ENCODE measurements at places on chromosomes 1 and 21.

DNA sequence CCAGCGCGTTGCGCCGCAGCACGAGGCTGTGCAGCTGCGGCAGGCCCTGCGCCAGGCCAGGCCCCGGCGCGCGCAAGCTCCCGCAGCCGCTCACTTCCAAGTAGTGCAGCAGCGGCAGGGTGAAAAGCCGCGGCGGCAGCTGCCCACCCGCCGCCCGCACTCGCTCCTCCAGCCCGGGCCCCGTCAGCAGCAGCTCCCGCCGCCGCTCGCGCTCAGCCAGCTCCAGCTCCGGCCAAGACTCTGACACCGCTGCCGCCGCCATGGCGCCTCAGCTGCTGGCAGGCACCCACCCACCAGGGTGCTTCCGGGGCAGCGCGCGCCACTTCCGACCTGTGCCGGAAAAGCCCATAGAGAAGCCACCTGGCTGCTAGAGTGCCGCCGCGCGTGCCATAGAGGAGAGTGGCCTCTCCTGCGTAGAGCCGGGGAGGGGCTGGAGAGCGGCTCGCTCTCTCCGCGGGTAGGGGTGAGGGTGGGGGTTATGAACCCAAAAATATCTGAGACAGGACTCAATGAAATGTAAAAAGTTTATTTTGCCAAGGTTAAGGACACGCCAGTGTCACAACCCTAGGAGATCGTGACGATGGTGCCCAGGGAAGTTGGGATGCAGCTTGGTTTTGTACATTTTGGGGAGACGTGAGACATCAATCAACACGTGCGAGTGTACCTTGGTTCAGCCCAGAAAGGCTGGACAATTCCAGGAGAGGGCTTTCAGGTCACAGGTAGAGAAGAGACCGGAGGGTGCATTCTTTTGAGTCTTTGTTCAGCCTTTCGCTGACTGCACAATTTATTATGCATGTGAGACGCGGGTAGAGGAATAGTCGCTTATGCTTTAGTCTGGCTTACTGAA lies at the start of gene LRRC47:
Gene LRRC47, minus strand, starts transcription at position 284 of the 847 bp plus-strand sequence. Its CDS starts 22 bp downstream, at position 262.
- DNase-seq = peak; percentile 89

GRCh38 chr1:209721323-209721722 lies 16.7 kb downstream of the HSD11B1 start:
- no peak for DNase-seq

- DNase-seq = no peak
Observed at GRCh38 chr1:208601561-208601960, 357.4 kb upstream of the PLXNA2 start.

DNA sequence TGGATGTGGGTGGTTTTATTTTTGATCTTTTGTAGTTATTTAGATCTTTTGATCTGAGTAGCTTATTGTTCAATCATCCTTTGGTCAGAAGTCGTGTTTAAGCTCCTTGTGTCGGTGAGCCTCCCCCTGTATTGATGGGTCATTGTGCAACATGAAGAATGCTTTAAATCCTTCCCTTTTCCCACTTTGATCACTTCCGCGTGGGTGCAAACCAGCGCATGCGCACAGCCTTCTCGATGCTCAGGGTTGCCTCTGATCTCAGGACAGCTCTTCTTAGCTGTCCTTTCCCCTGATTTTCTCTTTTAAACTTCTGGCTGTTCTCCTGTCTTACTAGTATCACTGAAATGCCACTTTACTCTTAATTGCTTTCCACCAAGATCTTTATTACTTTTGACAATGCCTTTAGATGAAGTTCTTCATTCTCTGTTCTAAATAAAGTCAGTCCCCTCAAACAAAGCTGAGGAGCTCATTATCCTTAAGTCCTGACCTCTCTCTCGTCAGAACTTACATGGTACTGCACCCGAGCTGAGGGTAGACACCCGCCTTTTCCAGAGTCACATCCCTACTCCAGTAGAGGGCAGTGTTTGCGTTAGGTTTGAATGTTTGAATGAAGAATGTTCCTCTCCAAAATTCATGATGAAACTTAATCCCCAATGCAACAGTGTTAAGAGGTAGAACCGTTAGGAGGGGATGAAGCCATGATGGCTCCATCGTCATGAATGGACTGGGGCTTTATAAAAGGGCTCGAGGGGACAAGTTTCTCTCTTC lies 547.9 kb upstream of the TMPRSS15 start:
- DNase-seq = no peak

- DNase-seq = no peak
Observed at GRCh38 chr1:80878343-80878742, 922.4 kb upstream of the ADGRL2 start.

- no peak for DNase-seq
Observed at GRCh38 chr1:30822966-30823581, 65.5 kb upstream of the LAPTM5 start.

- no peak for DNase-seq
Observed at GRCh38 chr1:202264726-202265125, 71.1 kb downstream of the LGR6 start.

GRCh38 chr1:100628631-100629081 lies 90.7 kb downstream of the GPR88 start:
- no peak for DNase-seq

DNA sequence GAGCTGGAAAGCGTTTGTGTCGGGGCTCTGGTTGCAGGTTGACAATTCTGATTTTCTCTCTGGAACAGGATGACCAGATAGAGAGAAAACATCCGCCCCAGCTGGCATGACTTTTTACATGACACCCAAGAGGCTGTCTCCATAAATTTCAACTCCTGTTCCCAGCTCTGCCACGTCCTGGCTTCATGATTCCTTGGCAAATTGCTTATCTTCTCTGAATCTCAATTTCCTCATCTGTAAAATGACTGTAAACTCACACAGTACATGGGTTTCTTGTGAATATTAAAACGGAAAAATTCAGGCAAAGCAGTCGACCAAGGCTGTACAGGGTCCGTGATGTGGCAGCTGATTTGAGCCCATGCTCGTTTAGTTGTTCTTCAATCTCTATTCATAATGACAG lies 572.7 kb downstream of the AJAP1 start:
- DNase-seq = no peak

DNA sequence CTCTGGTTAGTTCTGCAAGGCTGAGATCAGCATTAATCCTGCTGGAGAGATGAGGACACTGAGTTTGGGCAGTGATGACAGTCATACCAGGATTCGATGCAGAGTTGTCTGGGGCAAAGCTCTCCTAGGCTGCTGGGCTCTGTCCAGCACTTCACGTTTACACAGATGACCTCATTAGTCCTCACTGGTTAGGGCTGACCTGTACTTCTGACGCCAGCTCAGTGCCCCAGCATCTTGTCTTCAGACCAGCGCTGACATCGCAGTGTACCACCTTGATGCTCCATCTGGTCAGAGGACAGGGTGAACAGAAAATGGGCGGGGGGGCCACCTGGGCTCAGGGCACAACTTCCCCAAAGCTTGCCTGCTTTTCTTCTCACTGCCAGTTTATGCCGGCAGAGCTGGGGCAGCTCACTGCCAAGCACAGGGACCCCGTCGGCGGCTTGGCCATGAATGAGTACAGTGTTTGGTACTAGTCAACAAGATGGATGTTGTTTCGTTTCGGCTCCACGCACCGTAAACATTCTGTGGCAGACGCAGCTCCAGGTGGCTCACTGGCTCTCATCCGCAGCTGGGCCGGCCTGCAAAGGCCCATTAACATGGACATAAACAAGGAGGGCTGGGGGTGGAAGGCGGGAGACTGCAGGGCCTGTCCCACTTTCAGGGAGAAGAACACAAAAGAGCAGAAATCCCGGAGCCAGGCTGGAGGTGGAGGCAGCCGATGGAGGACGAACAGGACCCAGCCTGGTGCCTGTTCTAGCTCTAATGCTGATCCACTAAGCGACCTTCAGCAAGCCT lies 118.7 kb downstream of the GLIS1 start:
- DNase-seq = no peak

DNA sequence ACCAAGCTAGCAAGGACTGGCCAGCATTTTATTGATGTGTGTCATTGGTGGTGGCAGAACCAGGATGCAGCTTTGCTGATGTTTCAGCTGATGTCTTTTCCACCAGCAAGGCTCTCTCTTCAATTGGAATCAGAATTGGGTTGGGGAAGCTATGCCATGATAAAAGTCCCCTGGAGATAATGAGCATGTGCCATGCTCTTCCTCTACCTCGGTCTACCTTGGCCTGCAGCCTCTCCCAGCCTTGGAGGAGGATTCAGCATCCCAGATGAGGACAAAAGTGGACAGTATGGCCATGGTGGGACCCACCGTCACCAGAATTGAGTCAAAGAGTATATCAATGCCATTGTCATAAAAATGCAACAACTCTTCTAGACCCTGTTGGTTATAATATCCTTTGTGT lies 8.6 kb downstream of the AVPR1B start:
- DNase-seq = no peak

GRCh38 chr1:107572674-107573211 lies 392.2 kb downstream of the VAV3 start:
- peak; percentile 79 for DNase-seq

- no peak for DNase-seq
Observed at GRCh38 chr1:2347409-2347785, 44.0 kb downstream of the MORN1 start.

GRCh38 chr1:21931171-21932093 lies 5.7 kb downstream of the HSPG2 start:
- DNase-seq = peak; percentile 97

DNA sequence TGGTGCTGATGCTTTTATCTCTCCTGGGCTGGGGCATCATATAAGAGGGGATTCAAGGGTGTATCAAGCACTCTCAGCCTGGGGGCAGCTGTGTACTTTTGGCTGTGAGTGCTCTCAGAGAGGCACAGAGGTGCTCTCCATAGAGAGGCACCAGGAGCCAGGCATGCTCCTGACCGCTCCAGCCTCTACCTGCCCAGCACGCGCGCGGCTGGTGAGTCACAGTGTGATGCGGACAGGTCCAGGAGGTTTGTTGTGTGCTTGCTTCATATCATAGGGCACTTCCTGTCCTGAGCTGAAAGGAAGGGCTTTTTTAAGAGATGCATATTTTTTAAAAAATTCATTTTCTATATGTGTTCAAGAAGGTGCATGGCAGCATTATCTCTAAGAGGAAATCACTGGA lies 93.6 kb upstream of the BCAR3 start:
- DNase-seq = peak; percentile 73

- DNase-seq = no peak
Observed at GRCh38 chr1:203932556-203932955, 71.2 kb downstream of the SNRPE start.

DNA sequence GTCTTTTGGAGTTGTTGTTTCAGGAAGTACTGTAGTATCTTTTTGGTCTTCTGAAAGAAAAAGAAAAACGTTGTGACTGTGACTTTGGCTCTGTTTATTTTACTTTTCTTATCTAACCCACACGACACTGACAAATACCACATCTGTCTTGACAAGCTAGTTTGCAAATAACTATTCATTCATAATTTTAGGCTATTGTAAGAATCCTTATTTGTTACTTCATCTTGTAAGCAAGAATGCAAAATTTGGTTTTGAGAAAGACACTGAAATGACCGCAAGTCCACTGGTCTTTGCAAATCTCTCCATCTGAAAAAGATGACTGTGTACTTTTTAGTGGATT lies 12.7 kb downstream of the TGFB2 start:
- no peak for DNase-seq

- peak; percentile 67 for DNase-seq
Observed at GRCh38 chr1:112618721-112619517, at the start of gene ST7L. Gene ST7L (minus strand): TSS chr1:112619141. CDS start chr1:112619113, 28 bp downstream.

DNA sequence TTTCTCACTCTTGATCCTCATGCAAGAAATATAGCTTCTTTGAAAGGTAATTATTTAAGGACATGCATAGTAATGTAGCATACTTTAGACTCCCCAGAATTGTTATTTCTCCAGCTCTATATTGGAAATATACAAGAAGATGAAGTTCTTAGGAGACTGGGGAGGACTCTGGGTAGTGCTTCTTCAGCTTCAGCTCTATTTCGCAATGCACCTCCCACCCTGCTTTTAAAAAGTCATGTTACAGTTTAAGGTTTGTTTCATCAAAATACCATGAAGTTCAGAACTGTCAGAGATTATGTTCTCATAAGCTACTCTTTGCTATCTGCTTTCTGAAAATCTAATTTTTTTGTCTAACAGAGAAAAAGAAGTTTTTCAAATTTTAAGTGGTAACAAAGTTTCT lies 586.2 kb upstream of the ADGRL4 start:
- DNase-seq = no peak

GRCh38 chr1:23568608-23569383 lies 9.5 kb upstream of the ID3 start:
- DNase-seq = no peak

GRCh38 chr1:13623021-13623637 lies 39.5 kb downstream of the PDPN start:
- no peak for DNase-seq

DNA sequence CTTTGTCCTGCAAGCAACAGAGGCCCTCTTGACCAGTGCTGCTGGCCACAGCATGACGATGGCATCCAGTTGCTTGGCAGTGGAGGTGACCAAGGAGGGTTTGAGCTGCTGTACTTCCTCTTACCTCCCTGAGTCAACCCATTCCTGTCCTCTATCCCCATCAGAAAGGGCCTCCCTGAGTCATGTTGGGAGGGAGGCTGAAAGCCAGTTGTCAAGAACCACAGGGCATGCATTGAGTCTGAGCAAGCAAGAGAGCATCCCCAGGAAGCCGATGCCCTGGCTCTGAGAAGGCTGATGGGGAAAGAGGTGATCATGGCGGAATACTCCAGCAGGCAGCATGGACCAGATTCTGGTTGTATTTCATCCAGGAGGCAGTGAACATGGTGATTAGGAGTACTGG lies 69.6 kb downstream of the LACTBL1 start:
- no peak for DNase-seq

DNA sequence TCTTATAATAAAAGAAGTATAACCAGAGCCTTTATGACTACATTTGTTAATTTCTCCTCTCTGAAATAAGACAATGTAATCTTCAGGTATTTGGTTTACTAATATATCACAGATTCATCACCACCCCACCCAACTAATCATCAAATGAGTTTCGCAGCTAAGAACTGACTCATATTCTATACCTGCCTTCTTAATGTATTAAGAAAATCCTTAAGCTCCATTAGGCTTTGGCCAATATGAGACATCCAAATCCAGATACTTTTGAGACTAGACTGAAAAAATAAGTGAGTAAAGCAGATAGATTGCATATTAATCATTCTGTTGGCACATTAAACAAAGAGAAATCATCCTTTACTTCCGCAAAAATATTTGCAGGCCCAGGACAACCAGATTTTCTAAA lies 18.7 kb upstream of the FMO2 start:
- DNase-seq = no peak

DNA sequence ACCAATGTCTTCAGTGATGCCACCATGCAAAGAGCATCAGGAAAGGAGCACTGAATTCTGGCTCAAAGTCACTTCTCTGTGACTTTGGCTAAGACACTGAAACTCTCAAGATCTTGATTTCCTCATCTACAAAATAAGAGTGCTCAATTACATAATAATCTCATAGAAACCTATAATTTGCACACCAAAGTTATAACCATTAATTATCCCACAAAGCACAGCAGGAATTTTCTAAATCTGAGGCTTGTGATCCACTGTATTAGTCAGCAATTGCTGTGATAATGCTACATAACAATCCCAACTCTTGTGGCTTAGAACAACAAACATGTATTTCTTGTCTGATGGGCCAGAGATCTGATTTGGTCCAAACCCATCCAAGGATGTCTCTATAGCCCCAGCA lies 108.7 kb downstream of the PSMG1 start:
- no peak for DNase-seq
